GM10248 (cell line): ENCODE measurements at places on chromosomes 3 and 15.

- DNase-seq, result peak; percentile 16
Measured at GRCh38 chr3:3172627-3173026, 6.9 kb downstream of the CRBN start.

DNA sequence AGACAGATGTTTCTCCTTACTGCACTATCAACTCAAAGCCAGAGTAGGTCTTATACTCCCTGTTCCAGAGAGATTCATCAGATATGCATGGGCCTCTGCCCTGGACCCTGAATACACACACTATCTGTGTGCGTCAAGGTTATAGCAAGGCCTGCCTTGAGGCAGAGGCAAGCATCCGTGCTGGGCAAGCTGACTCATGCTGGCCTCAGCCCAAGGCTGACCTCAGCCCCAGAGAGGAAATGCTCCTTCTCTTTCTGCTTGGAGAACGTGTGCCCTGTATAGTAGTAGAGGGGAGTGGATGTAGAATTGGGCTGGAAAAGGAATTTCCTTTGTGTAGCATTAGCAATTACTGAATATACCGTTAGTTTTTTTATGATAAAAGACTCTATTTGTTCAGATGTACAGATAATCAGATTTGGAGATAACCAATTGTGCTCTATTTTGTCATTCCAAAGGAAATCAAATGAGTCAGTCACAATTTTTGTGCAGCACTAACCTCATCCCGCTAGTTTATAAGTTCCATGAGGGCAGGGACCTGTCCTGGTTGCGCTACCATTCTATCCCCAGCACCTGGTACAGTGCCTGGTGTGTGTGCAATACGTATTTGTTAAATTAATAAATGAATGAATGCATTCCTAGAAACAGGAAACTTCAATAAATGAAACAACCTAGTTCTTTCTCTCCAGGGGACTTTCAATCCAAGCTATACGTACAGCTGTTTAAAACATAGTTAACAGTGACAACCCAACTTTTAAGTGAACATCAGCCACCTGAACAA lies 13.3 kb upstream of the PAQR9 start:
- DNase-seq, result no peak

GRCh38 chr15:46703020-46703861 lies 1014.1 kb upstream of the SEMA6D start:
- no peak for DNase-seq

DNA sequence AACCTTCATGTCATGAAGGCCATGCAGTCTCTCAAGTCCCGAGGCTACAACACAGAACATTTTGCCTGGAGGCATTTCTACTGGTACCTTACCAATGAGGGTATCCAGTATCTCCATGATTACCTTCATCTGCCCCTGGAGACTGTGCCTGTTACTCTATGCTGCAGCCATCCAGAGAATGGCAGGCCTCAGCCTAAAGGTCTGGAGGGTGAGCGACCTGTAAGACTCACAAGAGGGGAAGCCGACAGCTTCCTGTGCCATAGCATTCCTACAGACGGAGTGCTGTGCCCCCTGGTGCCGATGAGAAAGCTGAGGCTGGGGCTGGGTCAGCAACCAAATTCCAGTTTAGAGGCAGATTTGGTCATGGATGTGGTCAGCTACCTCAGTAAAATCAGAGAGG lies 51.3 kb upstream of the CADPS start:
- DNase-seq, result no peak

GRCh38 chr15:70440416-70441138 lies 322.8 kb downstream of the UACA start:
- DNase-seq, result no peak
